ENCODE measurements at places on chromosomes 16 and 17.
A peak's percentile ranks its signal among the peaks of the same experiment; 100 is the strongest.

GRCh38 chr16:64171632-64172031, 950.2 kb downstream of the CDH11 start:
- no peak for DNase-seq

- peak; percentile 58 for DNase-seq
These were observed 30.2 kb upstream of the ULK2 start for GRCh38 chr17:19897903-19898302.

GRCh38 chr17:74956093-74956492, 16.5 kb downstream of the HID1 start:
- DNase-seq, result no peak

GRCh38 chr17:41308251-41308917, 725 bp downstream of the KRTAP16-1 start:
- no peak for DNase-seq

DNA sequence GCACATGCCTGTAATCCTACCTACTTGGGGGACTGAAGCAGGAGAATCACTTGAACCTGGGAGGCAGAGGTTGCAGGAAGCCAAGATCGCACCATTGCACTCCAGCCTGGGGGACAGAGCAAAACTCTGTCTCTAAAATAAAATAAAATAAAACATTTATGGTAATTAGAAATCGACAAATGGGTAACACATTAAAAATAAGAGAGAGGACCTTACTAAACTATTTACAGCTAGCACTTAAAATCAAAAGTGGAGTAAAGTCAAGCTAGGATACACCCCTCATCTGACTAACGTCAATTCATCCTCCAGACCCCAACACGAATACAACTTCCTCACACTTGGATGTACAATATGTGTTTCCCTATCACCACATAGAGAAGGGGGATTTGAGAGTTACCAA, 27.8 kb upstream of the RHOT1 start:
- DNase-seq, result no peak

- DNase-seq, result no peak
These were observed 364.9 kb upstream of the PMFBP1 start for GRCh38 chr16:72536723-72537435.

DNA sequence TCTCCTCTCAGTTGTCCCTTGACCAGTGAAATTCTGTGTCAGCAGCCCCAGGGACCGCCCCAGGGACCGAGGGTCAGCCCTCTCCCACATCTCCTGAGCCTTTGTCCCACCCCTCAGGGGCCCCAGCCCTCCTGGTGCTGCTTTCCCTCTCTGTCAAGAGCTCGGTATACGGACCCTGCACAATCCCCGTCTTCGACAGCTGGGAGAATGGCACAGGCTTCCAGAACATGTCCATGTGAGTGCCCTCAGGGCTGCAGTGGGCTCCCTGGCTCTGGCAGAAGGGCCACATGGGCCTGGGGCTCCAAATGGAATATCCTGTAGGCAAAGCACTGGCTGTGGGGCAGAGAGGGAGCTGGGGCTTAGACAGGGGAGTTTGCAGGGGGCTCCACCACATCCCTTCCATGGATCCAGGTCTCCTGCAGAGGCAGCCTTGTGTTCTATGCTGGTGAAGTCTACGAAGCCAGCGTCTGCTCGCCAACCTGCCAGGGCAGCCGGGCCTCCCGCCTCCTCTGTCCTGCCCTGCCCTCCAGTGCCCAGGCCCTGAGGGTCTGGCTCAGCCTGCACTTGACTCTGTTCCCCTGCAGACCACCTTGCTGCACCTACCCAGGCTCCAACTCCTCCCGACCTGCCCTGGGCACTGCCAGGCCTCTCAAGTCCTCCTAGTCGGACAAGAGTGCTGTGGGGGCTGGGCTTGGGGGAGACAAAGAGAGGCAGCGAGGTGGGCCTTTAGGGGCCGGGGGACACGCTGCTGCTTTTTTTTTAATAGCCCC, 28.0 kb downstream of the ADGRG5 start:
- no peak for DNase-seq

DNA sequence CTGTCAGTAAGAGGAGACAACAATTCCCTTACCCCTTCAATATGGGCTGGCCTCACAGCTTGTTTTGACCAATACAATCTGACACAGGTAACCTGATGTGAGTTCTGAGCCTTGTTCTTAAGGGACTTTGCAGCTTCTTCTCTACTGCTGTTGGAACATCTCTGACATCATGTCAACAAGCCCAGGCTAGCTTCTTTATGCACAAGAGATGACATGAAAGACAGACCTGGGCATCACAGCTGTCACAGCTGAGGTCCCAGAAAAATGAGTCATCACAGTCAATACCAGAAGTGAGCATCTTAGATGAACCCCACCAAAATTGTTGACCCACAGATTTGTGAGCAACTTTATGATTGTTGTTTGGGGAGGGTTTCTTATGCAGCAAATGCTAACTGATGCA, 431.7 kb upstream of the PSMD7 start:
- DNase-seq, result no peak

DNA sequence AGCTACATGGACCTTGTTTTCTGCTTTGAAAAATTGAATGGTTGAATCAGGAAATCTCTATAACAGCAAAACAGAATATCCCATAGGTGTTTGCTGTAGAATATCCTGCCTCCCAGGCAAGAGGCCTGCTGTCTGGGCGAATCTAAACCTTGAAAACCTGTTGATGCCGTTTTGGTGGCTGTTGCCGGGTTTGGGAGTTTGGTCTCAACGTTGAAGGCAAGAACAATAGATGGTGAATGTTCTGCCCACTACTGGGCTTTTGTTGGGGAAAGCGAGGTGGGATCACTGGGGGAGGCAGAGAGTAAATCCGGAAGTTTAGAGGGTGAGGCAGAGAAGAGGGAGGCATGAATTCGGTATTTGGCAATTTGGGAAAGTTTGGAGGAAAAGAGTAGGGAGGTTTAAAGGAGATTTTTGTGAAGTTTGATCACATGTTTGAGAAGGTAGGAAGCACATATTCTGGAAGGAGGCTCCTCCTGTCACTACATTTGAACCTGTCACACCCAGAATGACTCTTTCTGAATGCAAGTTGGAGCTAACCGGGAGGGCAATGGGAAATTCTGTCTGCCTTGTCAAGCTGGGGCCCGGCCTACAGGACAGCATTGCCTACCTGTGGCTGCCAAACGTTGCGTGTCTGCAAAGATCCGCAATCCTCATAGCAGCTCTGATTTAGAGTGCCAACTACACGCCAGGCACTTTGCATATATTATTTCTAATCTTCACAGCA, 46.5 kb downstream of the GPRC5B start:
- no peak for DNase-seq

- peak; percentile 32 for DNase-seq
These were observed 946 bp upstream of the TMEM256 start for GRCh38 chr17:7404737-7405349.

DNA sequence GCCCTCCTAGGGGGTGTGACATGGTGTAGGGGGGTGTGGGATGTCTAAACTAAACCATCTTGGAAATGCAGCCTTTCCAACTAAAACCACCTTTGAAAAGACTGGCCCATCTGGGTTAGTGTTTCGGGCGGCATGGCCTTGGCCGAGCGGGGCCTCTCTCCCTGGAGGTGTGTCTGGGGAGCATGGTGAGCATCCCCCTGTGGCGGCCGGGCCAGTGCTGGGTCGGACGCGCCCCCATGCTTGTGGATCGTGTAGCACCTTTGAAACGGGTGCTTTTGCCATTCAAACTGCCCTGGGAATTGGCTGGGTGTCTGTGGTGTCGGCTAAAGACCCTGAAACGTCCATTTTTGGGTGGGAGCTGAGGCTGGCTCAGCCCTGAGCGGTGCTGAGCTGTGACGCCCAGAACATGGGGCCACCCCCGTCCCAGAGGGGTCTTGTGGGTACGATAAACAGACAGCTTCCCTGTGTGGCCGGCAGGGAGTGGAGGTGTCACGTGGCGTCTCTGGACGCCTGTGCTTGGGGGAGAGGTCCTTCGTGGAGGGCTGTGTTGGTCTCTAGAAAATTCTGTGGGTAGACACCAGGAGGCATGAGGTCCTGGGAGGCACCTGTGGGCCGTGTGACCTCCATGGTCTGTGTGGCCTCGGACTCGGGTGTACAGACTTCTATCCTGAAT, 6.3 kb downstream of the METRNL start:
- DNase-seq, result no peak

Data from brain microvascular endothelial cell (primary cell).